ENCODE measurements at places on chromosomes 7 and 10.

DNA sequence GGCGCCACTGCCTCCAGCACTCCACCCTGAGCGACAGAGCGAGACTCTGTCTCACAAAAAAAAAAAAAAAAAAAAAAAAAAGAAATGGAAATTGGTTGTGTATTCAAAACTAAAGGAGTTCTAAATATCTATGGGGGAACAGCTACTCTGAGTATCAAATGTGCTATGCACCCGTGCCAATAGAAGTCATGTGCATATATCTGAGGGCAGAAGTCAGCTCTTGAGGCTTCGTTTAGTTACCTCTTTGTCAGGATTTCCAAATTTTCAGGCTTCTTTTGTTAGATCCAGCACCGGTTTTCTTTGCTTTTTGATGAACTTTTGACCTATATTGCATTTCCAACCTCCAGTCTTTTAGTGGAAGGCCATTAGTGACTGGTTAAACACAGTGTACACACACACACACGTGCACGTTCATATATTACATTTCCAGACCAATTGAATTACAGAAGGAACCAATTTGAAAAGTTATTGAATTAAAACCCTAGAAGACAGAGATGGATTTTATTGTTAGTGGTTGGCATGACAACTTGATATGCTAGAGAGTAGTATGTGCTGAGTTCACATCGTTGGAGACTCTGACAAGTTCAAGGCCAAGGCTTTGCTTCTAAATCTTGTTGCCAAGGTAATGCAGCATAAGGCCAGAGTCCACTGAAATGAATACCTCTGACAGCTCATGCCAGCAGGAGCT is 33.1 kb upstream of the ADD3 start:
- no peak for DNase-seq

- DNase-seq = no peak
These were observed 5.6 kb downstream of the BAG3 start for GRCh38 chr10:119656760-119657159.

- no peak for DNase-seq
These were observed 210.6 kb downstream of the TNS3 start for GRCh38 chr7:47371317-47371716.

- no peak for DNase-seq
These were observed 13.5 kb downstream of the NEUROD6 start for GRCh38 chr7:31327071-31327470.

DNA sequence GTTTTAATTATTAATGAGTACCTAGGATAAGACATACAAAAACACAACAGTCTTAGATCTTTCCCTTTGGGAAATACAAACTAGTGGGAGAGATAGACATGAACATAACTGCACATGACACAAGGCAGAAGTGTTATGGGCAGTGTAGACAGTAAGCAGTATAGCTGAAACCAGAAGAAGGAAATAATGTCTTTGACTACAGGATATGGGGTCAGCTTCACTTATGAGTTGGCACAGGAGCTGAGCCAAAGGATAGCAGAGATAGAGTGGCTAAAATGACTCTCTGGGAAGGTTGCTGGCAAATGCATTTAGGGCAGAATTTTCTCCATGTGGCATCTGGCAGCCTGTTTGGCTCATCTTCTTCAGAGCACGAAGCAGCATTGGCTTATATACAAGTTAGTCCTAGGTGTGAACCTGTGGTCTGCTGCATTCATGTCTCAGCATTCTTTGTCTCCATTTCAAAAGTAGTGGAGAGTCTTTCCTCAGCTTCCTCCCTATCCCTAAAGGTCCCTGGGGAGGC is 60.3 kb upstream of the FEZF1 start:
- DNase-seq = no peak

- no peak for DNase-seq
These were observed 15.5 kb downstream of the ZMIZ1 start for GRCh38 chr10:79084012-79084971.

GRCh38 chr10:123270221-123270620 is 116.0 kb downstream of the BUB3 start:
- no peak for DNase-seq

GRCh38 chr10:84563868-84564267 is 235.5 kb downstream of the CCSER2 start:
- DNase-seq = no peak

- no peak for DNase-seq
These were observed 59.3 kb upstream of the BMPER start for GRCh38 chr7:33845991-33846509.

DNA sequence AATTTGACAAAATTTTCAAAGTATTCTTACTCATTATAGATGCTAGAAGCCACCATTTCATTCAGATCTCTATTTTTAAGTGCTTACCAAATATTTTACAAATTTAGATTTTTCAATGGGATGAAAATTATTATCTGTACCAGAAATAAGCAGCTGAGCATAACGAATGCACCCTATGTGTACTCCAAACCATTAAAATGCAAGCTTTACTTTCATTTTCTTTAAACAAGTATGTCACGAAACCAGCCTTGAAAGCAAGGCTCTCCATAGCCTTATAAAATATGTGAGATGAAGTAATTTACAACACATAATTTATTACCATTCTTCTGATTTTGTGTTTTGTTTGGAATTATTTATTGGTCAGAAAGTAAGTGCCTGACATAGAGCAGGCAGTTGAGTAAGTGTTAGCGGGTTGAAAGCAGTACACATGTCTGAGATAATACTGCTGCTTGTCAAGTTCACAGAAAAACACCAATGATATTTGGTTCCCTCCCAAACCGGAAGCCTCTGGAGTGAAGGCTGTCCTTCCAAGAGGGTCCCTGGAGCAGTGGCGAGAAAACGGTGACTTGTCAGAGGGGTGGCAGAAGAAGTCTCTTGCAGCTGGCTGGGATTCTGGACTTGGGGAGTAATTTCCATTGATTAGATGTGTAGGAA is 322.7 kb upstream of the PFKP start:
- no peak for DNase-seq

GRCh38 chr10:26024303-26024702 is 90.3 kb downstream of the MYO3A start:
- no peak for DNase-seq

GRCh38 chr7:77474756-77475155 is 58.6 kb upstream of the GSAP start:
- no peak for DNase-seq

DNA sequence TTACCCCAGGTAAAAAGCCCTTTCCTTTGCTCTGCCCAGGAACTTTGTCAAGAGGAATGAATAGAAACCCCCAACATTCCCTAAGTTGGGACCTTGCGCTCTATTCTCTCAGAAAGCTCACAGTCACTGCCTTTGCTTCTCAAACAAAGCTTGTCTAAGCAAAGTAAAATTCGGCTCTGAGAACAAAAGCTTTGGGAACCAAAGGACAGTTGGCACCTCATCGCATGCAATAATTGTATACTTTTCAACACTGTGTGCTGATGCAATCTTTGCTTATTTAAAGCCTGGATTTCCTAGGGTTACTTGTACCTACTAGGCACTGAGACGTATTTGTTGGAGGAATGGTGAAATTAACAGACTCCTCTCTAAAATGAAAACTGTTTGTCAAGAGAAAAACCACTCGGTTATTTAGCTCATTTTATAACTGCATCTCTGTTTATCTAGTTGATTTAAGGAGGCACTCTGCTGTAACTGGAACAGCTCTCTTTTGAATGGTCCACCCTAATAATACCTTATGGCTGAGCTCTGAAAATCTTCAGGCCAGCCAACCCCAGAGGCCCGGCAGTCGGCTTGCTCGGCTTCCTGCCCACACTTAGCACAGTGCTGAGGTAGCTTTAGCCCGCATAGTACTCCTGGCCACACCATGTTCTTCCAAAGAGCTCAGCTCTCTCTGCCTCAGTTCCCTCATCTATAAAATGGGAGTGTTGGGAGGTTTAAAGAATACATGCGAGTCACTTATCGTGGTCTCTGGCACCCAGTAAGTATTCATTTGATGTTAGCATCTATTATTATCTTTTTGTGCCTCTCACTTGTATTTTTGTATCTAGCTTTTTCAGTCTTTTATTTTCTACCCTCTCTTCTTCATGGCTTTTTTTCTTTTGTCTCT is 80.2 kb upstream of the PRR15 start:
- no peak for DNase-seq

DNA sequence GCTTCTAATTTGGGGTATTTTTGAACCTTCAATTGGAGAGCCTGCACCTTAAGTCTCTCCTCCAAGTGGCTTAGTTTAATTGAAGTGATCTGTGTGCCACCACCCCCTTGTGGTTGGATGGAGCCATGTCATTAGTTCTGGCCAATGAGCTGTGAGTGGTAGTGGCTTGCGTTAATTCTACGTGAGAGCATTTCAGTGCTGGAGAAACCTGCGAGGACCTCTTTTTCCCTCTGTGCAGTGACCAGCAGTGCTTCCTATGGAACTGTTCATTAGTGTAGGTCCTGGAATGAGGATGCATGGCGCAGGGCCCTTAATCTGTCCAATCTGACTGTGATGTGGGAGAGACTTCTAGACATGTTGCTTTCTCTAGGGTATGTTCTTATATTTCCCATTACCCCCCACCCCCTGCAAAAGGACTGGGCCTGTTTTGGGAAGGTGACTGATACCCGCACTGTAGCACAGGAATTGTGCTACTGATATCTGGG is 3.8 kb downstream of the HILPDA start:
- DNase-seq = peak; percentile 64

DNA sequence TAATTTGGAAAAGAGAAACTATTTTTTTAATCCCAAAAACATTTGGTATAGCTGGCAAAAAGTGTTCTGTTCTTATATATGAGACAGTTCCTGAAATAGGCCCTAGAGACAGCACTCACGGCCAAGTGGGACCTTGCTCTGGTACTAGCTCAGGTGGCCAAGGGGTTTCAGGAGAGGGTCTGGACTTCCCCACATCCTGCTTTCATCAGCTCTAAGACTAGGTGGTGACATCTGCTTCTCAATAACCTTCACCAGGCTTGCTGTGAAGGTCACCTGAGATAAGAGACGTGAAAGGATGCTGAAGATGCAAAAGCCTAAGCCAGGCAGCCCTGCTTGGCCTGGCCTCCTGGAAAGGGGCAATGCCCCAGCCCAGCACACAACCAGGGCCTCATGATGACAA is 40.6 kb downstream of the RBM28 start:
- no peak for DNase-seq

GRCh38 chr10:88347022-88347421 is 236.1 kb downstream of the RNLS start:
- DNase-seq = no peak

GRCh38 chr7:46133751-46134150 is 212.7 kb upstream of the IGFBP3 start:
- DNase-seq = no peak

DNA sequence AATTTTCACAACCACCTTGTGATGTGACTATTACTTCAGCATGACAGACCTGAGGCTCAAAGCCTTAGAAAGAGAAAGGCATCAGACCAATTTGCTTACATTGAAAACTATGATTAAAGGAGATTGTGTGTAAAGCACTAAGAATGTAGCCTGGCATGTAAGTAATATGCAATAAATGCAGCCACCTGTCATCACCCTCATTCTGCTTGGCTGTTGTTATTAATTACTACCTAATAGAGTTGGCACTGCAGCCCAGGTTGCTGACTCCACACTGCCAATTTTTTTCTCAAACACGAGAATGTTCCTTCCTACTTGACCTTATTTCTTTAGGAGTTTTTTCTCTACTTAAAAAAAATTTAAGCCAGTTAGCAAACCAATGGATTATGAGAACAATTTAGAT is 61.2 kb upstream of the NPVF start:
- no peak for DNase-seq

- DNase-seq = no peak
These were observed 18.7 kb downstream of the ECHDC3 start for GRCh38 chr10:11760861-11761260.

DNA sequence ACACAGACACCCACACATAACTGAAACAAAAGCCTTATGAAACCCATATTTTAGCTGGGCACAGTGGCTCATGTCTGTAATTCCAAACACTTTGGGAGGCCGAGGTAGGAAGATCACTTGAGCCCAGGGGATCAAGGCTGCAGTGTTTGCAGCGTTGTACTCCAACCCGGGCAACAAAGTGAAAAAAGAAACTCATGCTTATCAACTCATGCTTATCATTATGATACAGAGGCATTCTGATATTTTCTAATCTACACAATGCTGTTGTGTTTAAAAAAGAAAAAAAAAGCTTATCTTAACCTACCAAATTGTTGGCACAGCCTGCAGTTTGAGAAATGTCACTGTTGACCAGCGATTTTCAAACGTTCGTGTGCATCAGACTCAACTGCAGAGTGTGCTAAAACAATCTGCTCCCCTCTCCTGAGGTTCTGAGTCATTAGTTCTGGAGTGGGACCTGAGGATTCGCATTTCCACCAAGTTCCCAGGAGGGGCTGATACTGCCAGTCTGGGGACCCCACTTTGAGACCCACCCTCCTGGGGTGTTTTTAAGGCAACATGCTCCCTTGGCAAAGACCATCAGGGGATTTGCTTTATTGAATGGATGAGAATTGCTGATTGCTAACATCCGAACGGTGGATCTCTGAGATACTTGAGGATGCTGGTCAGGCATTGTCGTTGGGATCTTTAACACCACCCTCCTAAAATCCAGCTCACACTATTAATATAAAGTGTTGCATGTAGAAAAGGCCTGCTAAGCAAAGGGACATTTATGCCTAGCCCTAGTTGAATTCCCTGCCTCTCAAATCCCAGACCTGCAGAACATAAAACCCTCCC is 16.2 kb downstream of the CHST3 start:
- no peak for DNase-seq
